Fibroblast of skin of left biceps (primary cell): ENCODE measurements at places on chromosomes 11 and 22.

GRCh38 chr11:17544181-17544622 is at the start of gene USH1C:
Gene USH1C, minus strand, starts transcription at chr11:17544416. Its CDS starts 109 bp downstream, at chr11:17544307.
- DNase-seq = no peak

GRCh38 chr11:45289369-45289768 is 3.2 kb upstream of the SYT13 start:
- DNase-seq = no peak

DNA sequence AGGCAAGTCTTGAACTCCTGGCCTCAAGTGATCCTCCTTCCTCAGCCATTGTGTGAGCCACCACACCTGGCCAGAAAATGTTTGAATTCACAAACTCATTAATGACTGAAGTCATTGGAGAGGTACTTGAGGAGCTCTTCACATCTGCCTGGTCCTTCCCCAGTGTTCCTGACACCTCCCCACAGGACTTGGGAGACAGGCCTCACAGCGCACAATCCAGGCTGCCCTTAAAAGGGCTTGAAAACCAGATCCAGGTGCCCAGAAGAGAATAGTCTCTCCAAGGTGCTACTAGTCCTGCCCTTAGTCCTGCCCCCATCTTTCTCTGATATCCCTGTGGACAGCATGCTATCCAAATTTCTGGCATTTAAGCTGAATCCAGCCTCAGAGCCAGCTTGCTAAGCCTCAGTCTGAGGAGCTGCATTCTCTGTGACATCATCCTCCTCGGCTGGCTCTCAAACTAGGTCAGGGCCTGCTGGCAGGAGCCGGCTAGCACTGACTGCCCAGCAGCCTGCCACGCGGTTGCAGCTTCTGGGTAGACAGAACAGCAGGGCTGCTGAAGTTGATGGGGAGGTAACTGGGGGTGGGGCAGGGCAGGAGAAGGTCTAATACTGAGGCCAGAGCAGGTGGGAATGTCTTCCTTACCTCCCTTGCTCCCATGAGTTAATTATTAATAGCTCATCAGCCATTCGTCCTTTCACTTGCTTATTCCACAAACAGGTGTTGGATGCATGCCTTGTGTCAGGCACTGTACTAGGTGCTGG is 35.3 kb upstream of the NECTIN1 start:
- DNase-seq = no peak

GRCh38 chr22:36644333-36644757 is 59.2 kb downstream of the CACNG2 start:
- DNase-seq = peak; percentile 75

GRCh38 chr11:31770011-31770700 is 41.0 kb downstream of the PAX6 start:
- no peak for DNase-seq

DNA sequence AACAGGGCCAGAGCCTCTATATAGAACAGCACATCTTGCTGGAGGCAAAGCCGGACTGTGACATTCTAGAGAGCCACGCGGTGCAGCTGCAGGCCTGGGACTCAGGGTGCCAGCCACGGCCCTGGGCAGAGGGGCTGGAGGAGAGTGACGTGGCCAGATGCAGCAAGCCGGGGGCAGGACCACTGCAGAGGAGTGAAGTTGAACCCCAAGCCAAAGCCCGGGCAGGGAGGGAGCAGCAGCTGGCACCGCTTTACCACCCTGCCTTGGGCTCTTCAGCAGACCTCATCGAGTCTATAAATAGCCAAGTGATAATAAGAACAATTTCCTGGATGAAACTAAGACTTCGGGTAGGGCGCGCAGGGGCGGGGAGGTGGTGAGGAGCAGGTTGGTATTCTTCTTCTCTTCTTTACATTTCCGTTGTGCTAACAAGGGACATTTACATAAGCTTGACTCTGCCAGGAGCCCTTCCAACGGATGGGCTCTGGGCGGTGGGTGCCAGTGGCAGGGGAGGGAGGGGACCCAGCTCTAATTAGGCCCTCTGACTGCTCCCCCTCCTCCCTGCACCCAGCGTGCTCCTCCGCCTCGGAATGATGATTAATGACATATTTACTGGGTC is 110.2 kb downstream of the ST3GAL4 start:
- DNase-seq = no peak

- DNase-seq = no peak
These were observed 1.4 kb downstream of the PC start for GRCh38 chr11:66956689-66957290.

GRCh38 chr22:40044870-40045834 is 50.4 kb downstream of the FAM83F start:
- no peak for DNase-seq

GRCh38 chr11:65556470-65557279 is 1.5 kb downstream of the LTBP3 start:
- DNase-seq = no peak

GRCh38 chr22:47281126-47282106 is 519.0 kb downstream of the TBC1D22A start:
- DNase-seq = peak; percentile 11

GRCh38 chr11:129787532-129788155 is 28.0 kb upstream of the TMEM45B start:
- DNase-seq = no peak
